ENCODE measurements at places on chromosomes 2 and 18.

GRCh38 chr2:64276417-64277095, 132.3 kb upstream of the PELI1 start:
- DNase-seq = no peak

DNA sequence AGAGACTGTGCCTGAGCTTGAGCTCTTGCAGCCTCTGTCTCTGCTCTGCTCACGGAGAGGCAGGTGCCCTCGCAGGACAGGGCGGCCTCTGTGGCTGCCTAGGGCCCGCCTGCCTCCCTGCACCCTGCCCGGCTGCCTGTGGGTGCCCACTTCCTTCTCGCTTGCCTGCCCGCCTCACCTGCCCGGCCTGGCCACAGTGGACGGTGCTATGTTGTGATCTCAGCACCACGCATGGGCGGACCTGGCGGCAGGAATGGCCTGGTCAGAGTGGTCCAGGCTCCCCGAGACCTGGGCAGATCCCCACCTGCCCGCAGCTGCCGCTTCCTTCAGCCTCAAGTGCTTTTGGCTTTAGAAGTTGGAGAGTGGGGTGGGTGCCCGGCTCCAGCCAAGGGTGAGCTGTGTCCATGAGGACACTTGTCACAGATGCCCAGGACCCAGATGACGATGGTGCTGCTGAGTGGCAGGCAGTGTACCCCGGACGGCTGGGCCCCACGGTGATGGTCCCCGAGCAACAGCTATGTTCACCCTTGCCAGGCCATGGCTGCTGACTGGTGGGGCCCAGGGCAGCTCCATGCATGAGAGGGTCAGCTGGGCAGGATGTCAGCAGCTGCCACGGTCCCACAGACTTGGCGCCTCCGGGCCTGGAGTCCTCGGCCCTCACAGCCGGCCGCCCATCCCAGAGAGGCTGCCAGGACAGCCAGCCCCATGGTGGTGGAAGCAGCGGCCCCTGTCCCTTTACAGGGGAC, 25.3 kb downstream of the RTP5 start:
- no peak for DNase-seq

DNA sequence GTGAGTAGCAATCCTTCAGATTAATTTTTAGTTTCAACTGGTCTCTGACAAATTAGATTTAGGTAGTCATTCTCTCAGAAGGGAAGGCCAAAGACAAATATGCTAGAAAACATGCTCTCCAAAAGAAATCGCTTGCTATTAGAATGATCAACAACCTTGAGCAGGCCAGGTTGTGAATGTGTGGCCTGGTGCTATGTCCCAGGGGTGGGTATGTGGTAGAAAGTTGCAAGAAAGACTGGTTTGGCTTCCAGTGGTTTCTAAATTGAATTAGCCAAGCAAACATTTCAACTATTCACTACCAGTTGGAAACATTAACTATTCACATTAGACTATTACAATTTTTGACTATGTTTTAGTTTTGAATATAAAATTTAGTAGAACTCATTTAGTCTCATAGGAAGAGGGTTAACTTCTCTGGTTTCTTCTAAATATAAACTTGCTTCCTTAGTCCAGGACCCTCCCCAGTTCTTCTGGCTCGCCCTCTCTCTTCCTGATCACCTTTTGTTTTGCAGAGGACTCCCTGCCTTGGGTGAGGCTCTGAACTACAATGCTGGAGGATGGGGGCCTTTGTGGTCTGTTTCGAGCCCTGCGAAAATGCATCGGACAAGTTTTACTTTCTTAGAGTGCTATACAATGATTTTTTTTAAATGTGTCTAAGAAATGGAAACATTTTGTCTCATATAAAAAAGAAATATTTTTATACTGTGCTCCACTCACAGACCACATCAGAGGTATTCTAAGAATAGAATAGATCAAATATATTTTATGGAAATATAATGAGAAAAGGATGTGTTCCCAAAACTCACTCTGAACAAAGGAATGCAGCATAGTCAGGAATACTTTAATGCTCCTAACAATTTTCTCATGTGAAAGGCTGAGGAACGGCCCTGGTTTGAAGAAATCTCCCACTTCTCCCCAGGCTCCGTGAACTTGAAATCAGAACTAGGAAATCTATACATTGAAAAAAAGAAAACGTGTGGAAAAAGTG, 375.0 kb upstream of the ZEB2 start:
- DNase-seq = no peak

DNA sequence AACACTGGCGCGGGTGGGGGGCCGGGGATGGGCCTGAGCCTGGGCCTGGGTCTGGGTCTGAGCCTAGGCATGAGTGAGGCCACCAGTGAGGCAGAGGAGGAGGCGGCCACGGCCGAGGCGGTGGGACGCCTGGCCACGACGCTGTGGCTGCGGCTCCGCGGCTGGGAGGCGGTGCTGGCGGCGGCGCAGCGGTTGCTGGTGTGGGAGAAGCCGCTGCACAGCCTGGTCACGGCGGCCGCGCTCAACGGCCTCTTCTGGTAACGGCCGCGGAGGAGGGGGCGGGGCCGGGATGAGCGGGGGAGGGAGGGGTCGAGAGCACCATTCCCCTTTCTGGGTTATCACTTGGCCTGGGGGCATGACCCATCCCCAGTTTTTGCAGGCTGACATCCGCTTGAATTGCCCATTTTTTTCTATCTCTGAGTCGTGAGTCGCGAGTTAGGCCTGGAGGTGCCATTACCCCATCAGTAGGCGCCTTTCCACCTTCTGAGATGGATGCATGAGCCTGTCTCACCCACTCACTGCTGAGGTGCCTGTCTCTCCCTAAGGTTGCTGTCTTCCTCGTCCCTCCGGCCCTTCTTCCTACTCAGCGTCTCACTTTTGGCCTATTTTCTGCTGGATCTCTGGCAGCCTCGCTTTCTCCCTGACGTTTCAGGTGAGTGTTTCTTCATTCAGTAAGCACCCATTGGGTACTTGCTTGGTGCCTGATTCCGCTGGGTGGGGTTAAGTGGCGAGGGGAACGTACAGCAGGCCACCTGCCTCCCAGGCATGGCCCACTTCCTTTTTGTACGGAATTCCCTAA, 501 bp downstream of the RETREG2 start:
- no peak for DNase-seq

DNA sequence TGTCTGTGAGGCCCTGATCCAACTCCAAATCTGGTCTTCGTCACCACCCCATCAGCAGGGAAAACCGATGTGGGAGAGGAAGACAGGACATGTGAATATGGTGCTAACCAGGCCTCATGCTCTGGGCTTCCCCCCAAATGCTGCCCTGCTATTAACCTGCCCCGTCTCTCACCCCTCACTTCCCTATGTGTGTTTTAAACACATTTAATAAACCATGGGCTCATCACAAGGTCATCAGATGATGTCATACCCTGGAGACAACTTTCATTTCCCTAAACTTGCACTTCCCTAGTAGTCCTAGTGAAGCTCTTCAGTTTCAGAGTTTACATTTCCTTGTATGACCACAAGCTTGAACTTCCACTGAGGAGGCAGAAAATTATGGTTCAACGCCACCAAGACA, 49.9 kb downstream of the CD8B2 start:
- DNase-seq = no peak

DNA sequence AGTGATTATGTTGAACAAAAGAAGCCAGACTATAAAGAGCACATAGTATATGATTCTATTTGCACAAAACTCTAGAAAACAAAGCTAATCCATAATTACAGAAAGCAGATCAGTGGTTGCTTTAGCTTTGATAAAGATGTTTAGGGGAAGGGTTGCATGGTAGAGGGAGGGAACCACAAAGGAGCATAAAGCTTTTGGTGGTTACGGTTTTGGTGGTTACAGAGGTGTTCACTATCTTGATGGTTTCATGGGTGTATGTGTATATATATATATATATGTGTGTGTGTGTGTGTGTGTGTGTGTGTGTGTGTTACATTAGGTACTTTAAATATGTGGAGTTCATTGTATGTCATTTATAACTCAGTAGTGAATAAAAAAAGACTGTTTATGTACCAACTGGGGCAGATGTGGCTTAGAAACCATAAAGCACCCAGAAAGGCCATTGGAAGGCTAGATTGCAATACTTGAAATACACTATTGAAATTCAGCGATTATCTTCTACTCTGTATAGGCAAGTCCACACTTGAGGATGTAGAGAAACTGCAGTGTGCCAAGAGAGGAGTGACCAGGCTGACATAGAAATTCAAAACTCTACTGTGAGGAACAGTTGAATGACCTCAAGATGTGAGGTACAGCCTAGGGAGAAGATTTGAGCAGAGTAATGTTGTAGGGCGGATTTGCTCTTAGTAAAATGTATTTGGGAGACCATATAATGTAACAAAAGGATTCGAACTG, 60.6 kb downstream of the CAB39 start:
- no peak for DNase-seq

- DNase-seq = no peak
These were observed 19.0 kb downstream of the HS6ST1 start for GRCh38 chr2:128299628-128300027.

DNA sequence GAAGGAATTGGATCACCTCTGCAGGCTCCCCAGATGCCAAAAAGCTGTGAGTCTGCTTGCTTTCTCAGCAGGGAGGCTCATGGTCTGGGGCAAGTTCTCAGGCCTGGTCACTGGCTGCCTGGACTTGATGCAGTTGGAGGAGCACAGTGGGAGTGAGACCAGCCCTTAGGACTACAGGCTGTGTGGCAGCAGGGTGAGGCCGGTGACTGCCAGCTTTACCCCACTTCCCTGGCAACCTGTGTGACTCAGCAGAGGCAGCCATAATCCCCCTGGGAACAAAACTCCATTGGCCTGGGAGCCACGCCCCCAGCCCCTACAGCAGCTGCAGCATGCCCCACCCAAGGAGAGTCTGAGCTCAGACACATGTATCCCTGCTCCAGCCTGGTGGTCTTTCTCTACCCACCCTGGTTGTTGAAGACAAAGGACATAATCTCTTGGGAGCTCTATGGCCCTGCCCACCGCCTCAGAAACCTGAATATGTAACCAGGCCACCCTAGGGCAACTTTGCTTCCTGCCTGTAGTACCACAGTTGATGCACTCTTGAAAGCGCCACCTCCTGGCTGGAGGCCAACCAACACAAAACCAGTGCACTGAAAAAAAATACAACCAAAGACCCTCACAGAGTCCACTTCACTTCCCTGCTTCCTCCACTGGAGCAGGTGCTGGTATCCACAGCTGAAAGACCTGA, 106.8 kb upstream of the SPATS2L start:
- DNase-seq = no peak

DNA sequence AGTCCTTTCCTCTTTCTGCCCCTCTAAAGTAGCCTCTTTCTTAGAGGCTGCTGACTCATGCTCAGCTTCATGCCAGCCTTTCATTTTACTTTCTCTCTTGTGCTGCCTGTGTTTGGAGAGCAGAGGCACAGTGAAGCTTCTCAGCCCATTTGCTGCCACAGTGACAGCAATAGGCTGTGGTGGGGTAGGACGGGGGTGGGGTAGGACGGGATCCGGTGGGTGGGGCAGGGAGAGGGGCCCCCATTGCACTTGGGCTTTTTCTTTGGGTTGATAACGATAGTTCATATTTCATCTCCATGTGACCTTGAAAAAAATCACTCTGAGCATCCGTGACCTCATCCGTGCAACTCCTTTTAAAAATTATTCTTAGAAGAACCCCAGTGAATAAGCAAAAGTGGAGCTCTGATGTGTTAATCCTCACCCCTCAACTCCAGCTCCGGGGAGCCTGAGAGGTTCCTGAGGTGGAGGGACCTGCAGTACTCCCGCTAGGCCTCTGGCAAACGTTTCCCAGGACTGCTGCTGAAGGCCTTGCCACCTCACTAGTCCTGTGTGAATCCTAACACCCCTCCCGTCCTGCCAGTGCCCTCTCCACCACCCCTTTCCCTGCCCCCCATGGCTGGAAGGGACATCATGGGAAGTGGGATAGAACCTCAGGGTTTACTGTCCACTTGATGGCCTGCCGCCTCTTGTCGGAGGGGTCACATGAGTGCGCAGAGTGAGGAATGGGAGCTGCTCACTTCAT, 70.8 kb downstream of the INPP4A start:
- DNase-seq = no peak

GRCh38 chr2:120773186-120773800, 37.6 kb downstream of the GLI2 start:
- DNase-seq = no peak

- no peak for DNase-seq
These were observed 792.2 kb downstream of the EPHA4 start for GRCh38 chr2:220779931-220780330.

- DNase-seq = no peak
These were observed 36.3 kb downstream of the NRXN1 start for GRCh38 chr2:50995610-50996009.

DNA sequence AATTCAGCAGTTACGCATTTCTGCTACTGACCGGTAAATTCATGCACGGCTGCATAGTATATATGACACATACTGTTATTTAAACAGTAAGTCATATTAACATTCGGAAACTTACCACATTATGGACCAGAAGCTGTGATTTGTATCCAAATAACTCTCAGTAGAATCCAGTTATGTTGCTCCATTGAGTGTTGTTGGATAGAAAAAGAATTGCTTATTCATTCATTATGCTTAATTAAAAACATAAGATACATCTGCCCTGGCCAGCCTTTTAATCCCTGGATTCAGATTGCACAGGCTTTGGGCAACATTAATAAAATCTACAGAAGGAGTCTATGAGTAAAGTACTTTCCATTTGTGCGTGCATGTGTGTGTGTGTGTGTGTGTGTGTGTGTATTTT, 111.3 kb downstream of the CPS1 start:
- DNase-seq = no peak

DNA sequence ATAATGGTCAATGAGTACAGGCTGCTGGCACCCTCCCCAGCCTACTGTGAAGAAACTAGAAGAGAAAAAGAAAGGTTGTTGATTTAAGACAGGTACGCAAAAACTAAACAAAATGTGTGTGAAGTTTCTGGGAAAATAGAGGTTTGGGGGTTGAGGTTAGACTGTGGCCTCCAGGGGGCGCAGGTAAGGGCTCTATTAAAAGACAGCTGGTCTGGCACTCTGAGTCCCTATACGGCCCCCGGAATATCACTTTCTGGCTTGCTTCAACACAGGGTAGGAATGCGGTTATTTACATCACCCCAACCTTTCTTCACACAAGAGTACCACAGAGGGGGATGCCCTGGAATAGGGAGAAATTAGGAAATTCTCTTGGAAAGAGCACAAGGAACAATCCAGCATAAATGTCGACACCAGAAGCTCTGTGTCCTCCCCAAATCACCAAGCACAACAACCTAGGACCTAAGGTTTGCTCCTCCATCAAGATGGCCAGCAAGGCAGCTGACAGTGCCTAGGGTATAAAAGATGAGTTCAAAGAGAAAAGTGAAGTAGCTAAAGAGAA, 480.8 kb upstream of the KLHL29 start:
- DNase-seq = no peak

DNA sequence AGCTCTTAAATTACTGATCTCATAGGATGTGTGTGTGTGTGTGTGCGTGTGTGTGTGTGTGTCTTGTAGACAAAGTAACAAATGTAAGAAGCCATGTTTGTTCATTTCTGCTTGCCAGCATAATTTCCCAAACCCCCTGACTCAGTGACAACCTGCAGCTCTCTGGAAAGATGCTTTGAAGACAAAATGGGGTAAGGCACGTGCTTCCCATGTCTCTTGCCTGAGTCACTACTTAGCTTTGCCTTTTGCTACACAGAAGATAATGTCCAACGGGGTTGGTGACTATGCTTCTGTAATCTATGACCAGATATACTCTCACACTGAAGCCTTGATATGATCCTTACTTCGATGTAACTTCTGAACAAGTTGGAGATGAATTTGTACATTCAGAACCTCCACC, 332.0 kb downstream of the SLC4A3 start:
- DNase-seq = no peak

- no peak for DNase-seq
These were observed 19.9 kb upstream of the SMCHD1 start for GRCh38 chr18:2635586-2635985.
